Right cardiac atrium (tissue), 5 donors: ENCODE measurements at places on chromosomes 5 and 9.

DNA sequence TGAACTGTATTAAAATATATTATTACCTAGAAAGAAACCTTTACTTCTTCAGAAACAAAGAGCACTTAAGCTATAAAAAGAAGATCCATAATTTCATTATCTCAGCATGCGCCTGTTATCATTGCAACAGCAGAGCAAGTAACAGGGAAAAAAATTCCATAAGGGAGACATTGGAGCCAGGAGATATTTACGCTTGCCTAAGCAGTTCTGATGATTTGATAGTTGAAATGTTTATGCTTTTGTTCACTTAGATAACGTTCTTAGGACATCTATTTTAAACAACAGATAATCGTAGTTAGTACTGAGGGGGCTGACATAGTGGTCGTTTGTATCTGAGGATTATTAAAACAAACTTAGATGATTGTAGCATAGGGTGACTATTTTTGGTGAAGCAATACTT, 252.5 kb downstream of the NNT start:
- DNase-seq: no peak

- no peak for DNase-seq
These were observed 16.6 kb downstream of the F2R start for GRCh38 chr5:76732405-76733048.

DNA sequence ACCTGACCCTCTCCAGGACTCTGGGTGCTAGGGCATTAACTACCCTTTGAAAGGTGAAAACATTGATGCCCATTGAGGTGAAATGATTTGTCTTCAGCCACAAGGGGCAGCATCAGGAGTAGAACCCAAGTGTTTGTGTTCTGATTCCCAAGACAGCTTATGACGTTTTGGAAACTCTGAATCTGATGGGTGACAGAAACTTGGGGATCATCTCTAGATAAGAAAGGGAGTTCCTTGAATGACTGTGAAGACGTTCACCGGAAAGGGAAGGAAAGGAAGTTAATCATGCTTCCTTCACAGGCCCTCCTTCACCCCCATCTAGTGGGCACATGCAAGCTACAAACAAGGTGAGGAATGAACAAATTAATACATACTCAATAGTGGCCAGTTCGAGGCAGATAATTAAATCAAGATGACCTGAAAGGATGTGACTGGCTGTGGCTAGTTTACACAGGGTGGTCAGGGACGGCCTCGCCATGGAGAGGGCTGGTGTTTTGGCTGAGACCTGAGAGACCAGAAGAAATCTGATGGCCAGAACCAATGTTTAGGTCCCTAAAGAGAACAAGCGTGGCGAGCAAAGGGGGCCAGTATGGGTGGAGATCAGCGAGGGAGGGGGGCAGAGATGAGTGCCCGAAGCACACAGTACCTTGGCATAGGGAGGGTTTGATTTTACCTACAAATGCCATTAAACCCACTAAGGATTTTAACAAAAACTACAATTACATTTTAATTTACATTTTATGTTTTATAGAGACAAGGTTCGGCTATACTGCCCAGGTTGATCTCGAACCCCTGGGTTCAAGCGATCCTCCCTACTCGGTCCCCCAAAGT, 937 bp upstream of the SLC26A2 start:
- no peak for DNase-seq

GRCh38 chr5:172274951-172275753, 8.4 kb downstream of the UBTD2 start:
- DNase-seq: no peak

- no peak for DNase-seq
These were observed 81.5 kb upstream of the PAPPA start for GRCh38 chr9:116072046-116072445.
